Right lobe of liver (tissue), 6 donors: ENCODE measurements at places on chromosomes 7 and 10.

DNA sequence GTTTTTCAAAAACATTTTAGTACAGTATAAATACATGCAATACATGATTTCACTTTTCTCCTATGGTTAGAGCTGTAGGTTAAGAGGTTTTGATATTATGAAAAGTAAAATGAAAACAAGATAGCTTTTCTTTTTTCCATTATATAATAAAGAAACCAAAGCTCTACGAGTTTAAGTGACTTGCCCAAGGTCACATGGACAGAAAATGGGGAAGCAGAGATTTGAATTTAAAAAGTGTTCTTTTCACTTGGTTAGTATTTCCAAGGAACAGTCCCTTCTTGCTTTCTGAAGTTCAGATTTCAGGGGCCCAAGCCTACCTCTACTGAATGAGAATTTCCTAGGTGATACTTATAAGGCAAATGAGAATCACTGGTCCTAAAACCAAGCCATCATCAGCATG is 13.2 kb upstream of the MAP3K8 start:
- H3K27ac ChIP-seq: no peak overlapping the region
- no peaks in the 10 kb centered on the region for H3K36me3 ChIP-seq
- no peak overlapping the region for H3K4me3 ChIP-seq
- no peaks in the 10 kb centered on the region for H3K27me3 ChIP-seq

- peak; percentile 55 for DNase-seq
- peak overlapping the region; percentile 31 for H3K27ac ChIP-seq
These were observed 59.9 kb downstream of the MAP3K8 start for GRCh38 chr10:30493609-30494530.

GRCh38 chr7:101113836-101114235 is 13.1 kb upstream of the SERPINE1 start:
- H3K4me3 ChIP-seq: no peak overlapping the region
- no peak for DNase-seq
- no peaks in the 10 kb centered on the region for H3K36me3 ChIP-seq
- H3K27ac ChIP-seq: no peak overlapping the region

GRCh38 chr10:116457488-116457887 is 29.8 kb downstream of the PNLIPRP3 start:
- DNase-seq: no peak
- H3K27me3 ChIP-seq: no peaks in the 10 kb centered on the region
- no peaks in the 10 kb centered on the region for H3K36me3 ChIP-seq
- H3K4me1 ChIP-seq: no peaks in the 10 kb centered on the region
- H3K27ac ChIP-seq: no peak overlapping the region

GRCh38 chr10:100996678-100997359 is 2.8 kb upstream of the LZTS2 start:
- no peaks in the 10 kb centered on the region for H3K27me3 ChIP-seq
- H3K36me3 ChIP-seq: no peaks in the 10 kb centered on the region
- peak; percentile 72 for DNase-seq
- peak overlapping the region; percentile 96 for H3K27ac ChIP-seq
- peak overlapping the region; percentile 77 for H3K4me3 ChIP-seq

- H3K4me3 ChIP-seq: no peak overlapping the region
- no peaks in the 10 kb centered on the region for H3K36me3 ChIP-seq
- no peaks in the 10 kb centered on the region for H3K4me1 ChIP-seq
These were observed 440.4 kb downstream of the PLXNA4 start for GRCh38 chr7:132135746-132136385.

DNA sequence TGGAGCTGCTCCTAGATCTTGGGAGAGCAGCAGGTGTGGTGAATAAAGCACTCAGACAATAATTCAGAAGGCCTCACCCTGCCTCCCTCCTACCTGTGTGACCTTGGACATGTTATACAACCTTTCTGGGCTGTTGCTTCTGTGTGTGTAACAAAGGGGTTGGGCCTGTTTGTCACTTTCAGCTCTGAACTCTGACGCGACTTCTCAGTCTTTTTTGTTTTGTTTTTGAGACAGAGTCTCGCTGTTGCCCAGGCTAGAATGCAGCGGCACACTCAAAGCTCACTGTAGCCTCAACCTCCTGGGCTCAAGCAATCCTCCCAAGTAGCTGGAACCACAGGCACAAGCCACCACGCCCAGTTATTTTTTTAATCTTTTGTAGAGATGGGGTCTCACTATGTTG is 89.3 kb downstream of the DNMBP start:
- no peak for DNase-seq
- no peaks in the 10 kb centered on the region for H3K27me3 ChIP-seq
- peaks cover 57% of the 10 kb centered on the region for H3K4me1 ChIP-seq

DNA sequence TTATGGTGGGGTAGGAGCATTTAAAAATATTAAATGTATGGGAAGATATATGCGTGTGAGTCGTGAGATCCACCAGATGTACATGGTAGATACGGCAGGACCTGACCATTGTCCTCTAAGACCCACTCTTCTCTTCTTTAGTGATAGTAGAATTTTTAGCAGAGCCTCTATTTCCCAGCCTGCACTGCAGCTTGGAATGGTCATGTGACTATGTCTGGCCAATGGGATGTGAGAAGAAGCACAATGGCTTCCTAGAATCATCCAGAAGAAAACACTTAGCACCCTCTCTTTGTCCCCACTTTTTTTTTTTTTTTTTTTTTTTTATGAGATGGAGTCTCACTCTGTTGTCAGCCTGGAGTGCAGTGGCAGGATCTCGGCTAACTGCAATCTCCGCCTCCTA is 86.6 kb upstream of the CYTH3 start:
- H3K27me3 ChIP-seq: no peaks in the 10 kb centered on the region
- H3K4me3 ChIP-seq: no peak overlapping the region
- no peak overlapping the region for H3K27ac ChIP-seq
- H3K4me1 ChIP-seq: no peaks in the 10 kb centered on the region

GRCh38 chr10:95691281-95691680 is 2.4 kb downstream of the TCTN3 start:
- H3K36me3 ChIP-seq: no peaks in the 10 kb centered on the region
- no peak for DNase-seq
- no peak overlapping the region for H3K4me3 ChIP-seq
- H3K27me3 ChIP-seq: no peaks in the 10 kb centered on the region
- no peak overlapping the region for H3K27ac ChIP-seq
- no peaks in the 10 kb centered on the region for H3K4me1 ChIP-seq

GRCh38 chr10:75870039-75870645 is 438.7 kb downstream of the LRMDA start:
- no peak for DNase-seq
- H3K36me3 ChIP-seq: no peaks in the 10 kb centered on the region

DNA sequence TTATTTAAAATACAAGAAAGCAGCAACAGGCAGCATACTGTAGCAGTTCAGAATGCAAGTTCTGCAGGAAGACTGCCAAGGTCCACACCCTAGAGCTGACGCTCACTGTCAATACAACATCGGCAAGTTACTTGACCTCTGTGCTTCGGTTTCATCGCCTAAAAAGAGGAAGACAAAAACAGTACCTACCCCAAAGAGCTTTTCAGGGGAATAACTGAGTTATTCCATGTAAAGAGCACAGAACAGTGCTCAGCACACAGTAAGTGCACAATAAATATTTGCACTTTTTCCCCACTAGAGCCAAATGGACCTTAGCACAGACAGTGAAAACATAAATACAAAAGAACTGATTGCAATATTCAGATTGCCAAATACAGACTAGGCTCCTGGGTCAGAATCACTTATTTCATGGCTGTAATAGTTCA is 88.6 kb downstream of the USP6NL start:
- no peaks in the 10 kb centered on the region for H3K27me3 ChIP-seq
- no peaks in the 10 kb centered on the region for H3K36me3 ChIP-seq
- H3K4me1 ChIP-seq: no peaks in the 10 kb centered on the region

DNA sequence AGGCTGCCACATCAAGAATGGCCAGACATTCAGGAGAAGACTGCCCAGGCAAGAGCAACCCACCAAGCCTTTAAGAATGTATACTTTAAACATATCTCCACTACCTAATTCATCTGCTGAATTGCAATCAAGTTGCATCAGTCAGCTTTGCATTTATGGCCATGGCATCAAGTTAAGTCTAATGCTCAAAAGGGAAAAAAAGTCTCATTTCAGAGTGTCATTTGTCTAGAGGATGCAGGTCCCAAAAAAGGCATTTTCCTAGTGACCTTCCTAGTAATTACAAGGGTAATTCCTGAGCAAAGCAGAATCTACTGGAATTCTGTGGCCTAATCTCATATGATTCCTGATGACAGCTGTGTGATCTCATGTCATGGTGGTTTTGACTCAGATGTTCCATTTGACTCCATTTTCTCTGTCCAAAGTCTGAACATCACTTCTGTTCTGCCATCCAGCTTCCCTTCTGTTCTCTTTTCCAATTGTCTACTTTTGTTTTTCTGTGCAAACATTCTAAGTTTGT is 7.3 kb upstream of the CABCOCO1 start:
- H3K27ac ChIP-seq: no peak overlapping the region
- no peaks in the 10 kb centered on the region for H3K4me1 ChIP-seq
- no peaks in the 10 kb centered on the region for H3K27me3 ChIP-seq

DNA sequence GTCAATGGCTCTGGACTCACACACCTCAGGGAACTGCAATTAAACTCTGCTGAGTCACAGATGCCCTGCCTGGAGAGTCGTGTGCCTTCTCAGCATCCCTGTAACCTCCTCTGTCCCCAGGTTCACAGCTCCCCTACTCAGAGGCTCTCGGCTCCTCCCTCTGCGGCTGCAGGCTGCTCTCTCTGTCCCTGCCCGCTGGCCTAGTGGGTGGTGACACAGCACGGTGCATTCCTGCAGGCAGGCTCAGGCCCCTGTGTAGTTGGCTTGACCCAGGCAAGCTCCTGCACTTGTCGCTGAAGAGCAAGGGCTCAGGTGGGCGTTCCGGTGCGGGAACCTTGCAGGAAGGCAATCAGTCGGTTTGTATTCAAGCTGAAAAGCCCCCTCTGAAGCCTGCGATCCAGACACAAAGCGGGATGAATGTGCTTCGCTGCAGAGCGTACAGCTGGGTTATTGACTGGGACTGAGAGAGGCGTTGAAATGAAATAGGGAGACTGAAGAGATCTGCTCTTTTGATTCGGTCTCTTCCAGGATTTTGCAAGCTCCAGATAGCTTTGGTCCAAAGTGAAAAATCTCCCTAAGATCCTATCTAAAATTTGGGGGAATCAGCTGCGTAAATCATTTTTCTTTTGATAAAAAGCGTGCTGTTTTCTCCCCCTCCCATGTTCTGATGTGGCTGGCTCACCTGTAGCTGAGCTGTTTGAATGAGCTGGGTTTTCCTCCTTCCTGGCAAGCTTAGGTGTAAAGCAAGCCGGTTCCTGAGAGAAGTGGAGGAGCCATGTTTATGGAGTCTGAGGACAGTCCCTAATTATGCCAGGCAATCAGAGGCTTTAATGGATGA is 208.7 kb upstream of the PHYHIPL start:
- H3K36me3 ChIP-seq: no peaks in the 10 kb centered on the region
- peak; percentile 85 for DNase-seq
- no peak overlapping the region for H3K4me3 ChIP-seq
- H3K4me1 ChIP-seq: no peaks in the 10 kb centered on the region
- H3K27ac ChIP-seq: no peak overlapping the region

DNA sequence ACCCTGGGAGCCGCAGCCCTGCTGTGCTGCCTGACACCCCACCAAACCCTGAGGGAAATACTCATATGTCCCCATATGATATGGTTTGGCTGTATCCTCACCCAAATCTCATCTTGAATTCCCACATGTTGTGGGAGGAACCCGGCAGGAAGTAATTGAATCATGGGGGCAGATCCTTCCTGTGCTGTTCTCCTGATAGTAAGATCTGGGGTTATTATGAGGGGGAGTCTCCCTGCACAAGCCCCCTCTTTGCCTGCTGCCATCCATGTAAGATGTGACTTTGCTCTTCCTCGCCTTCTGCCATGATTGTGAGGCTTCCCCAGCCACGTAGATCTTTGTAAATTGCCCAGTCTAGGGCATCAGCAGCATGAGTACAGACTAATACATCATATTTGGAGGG is 68.7 kb downstream of the RGS10 start:
- DNase-seq: no peak
- no peaks in the 10 kb centered on the region for H3K36me3 ChIP-seq
- H3K27me3 ChIP-seq: no peaks in the 10 kb centered on the region
- no peak overlapping the region for H3K4me3 ChIP-seq
- H3K27ac ChIP-seq: no peak overlapping the region

DNA sequence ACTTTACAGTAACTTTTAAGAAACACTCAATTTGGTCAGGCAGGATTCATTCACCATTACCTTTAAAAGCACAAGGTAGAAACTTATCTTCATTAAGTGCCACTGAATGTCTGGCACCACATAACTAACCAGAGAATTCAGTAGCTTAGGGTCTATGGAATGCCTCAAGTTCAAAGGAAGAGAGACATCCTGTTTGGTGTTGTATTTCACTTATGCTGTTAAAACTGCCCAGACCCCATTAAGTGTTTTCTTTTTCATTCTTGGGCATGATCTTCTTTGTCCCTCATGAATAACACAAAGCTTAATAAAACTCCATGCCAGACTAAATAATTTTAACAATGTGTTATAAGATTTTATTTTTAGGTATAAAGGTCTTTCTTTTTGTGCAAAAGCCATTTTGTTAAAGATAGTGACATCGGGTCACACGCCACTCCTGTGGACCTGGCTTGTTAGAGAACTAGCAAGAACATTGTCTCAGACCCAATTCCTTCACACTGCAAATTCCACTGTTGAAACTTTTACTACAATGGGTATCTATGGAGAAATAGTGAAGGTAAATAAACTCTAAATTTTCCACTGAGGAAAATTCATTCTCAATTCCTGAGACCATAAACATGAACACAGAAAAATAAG is 221.0 kb downstream of the TWIST1 start:
- H3K4me3 ChIP-seq: no peak overlapping the region
- DNase-seq: no peak
- no peaks in the 10 kb centered on the region for H3K36me3 ChIP-seq
- no peaks in the 10 kb centered on the region for H3K4me1 ChIP-seq
- no peaks in the 10 kb centered on the region for H3K27me3 ChIP-seq

- H3K4me3 ChIP-seq: no peak overlapping the region
- no peak overlapping the region for H3K27ac ChIP-seq
- DNase-seq: no peak
- H3K27me3 ChIP-seq: no peaks in the 10 kb centered on the region
- no peaks in the 10 kb centered on the region for H3K36me3 ChIP-seq
- H3K4me1 ChIP-seq: no peaks in the 10 kb centered on the region
These were observed 106.5 kb upstream of the RAB11FIP2 start for GRCh38 chr10:118153287-118153686.

DNA sequence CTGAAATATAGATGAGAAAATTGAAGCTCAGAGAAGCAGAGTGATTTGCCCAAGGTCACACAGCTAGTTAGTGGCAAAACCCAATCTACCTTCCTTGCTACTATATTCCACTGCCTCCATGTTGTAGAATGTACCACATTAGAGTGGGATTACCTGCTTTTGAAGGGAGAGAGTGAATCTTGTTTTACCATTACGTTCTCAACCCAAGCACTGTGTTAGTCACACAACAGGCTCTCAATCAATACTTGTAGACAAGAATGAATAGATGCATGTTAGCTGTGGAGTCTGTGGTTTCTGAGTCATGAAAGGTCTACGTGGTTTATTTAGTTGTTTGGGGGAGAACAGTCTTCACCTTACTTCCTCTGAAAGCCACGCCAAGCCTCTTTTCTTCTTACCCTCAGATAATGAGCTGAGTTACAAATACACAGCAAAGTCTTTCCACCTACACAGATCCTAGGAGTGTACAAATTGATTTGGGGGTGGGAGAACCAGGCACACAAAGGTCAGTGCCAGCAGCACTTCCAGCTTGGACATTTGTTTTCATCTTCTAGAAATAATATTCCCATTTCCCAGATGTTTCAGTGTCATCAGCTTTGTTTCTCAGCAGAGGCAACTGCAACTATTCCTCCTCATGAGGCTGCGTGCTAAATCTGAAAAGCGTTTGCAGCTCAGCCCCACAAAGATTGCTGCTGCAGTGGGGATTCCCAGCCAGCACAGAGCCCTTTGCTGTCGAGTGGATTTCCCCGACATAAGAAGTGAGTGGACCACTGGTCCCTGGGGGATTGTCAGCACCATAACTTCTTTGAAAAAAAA is 71.5 kb upstream of the ADO start:
- DNase-seq: no peak
- H3K4me1 ChIP-seq: no peaks in the 10 kb centered on the region
- no peak overlapping the region for H3K27ac ChIP-seq
